ENCODE measurements at places on chromosomes 2 and 18.

- no peak for DNase-seq
Observed at GRCh38 chr18:50820901-50821520, 1.2 kb upstream of the MRO start.

DNA sequence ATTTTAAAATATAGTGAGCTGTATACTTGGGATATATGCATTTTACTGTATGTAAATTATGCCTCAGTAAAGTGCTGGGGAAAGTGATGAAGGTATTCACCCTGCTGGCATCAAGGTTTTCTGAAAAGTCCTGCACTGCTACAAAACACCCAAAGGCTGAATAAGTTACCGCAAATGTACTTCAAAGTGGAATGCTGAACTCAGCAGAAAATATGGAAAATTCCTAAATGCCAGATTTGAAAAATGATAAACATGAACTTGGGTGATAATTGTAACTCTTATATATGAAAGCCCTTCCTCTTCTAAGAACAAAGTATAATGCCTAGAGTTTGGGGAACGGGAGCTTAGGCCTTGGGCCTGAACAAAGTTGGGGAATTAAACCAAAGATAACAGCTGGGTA is 133.0 kb downstream of the GALNT1 start:
- DNase-seq = no peak

DNA sequence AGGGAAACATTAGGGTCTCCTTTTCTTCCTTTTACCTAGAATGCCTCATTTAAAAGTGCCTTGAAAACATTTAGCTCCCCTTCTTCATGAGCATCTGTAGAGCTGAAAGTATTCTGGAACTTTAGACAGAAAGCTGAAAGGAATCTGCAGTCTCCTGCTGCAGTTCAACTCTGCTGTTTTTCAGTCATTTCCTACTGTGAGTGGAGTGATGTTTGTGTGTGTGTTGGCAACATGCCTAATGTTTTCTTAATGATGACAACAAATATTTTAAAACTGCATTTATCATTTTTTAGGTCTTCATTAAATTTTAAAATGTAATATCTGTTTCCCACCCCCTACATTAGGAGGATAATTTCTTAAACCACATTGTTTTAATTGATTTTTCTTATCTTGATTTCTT is 66.6 kb downstream of the TWSG1 start:
- DNase-seq = no peak

GRCh38 chr2:172323861-172324597 is 103.4 kb upstream of the ITGA6 start:
- no peak for DNase-seq

DNA sequence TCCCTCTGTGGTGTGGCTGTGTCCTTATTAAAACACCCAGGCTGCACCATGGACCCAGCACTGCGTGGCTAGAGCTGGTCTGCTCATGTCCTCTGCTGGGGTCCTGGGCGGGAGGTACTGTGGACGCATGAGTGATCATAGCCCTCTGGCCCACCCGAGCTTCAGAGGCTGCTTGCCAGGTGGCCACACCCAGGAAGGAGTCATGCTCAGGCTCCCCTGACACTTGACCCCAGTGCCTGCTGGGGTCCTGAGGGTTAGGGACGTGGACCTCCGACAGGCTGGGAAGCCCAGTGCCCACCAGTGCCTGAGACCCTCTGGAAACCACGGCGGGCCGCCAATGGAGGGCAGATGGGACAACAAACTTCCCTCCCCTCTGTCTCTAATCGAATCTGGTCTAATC is 66.3 kb upstream of the HS6ST1 start:
- no peak for DNase-seq

DNA sequence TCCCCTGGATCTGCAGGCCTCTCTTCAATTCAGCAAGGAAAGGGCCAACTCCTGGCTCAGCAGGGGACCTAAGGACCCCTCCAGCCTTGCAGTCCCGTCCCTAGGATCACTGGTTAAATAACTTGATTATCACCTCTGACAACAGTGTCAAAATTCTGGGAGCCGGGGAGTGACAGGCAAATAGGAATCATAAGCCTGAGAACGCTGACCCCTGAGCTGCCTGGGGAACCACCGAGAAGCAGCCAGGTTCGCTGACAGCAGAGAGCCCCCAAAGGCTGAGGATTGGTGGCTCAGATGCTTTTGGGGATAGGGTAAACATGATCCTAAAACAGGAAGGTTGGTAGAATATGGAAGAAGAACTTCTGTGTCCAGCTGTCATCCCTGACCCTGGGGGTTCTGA is 17.5 kb upstream of the TNS1 start:
- no peak for DNase-seq
